Stimulated activated CD8-positive, alpha-beta memory T cell treated with anti-CD3 and anti-CD28 coated beads, Interleukin-4, amount 100 ng/mL, for 4 hours (primary cell): ENCODE measurements at places on chromosomes 16 and 17.

GRCh38 chr16:74117798-74118197, 178.8 kb upstream of the PSMD7 start:
- DNase-seq, result no peak

DNA sequence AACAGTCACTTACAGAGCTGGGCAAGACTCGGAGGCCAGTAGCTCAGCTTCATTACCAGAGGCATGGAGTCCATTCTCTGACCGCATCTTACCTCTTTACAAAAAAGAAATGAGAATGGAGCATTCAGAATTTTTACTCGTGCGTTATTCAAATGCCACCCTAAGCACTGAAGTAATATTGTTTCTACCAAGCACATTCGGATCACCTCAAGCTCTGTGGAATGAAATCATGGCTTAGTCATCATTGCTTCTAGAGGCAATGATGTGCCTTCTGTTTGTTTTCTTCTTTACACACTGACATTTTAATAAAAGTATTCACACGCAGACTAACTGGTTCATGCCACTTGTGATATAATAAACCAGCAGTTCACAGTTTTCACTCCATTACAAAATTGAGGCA, 206.8 kb downstream of the PHKB start:
- no peak for DNase-seq

GRCh38 chr16:66961914-66962313, 848 bp downstream of the CES3 start:
- no peak for DNase-seq

- no peak for DNase-seq
Measured at GRCh38 chr16:88314991-88315542, 67.7 kb upstream of the ZNF469 start.

DNA sequence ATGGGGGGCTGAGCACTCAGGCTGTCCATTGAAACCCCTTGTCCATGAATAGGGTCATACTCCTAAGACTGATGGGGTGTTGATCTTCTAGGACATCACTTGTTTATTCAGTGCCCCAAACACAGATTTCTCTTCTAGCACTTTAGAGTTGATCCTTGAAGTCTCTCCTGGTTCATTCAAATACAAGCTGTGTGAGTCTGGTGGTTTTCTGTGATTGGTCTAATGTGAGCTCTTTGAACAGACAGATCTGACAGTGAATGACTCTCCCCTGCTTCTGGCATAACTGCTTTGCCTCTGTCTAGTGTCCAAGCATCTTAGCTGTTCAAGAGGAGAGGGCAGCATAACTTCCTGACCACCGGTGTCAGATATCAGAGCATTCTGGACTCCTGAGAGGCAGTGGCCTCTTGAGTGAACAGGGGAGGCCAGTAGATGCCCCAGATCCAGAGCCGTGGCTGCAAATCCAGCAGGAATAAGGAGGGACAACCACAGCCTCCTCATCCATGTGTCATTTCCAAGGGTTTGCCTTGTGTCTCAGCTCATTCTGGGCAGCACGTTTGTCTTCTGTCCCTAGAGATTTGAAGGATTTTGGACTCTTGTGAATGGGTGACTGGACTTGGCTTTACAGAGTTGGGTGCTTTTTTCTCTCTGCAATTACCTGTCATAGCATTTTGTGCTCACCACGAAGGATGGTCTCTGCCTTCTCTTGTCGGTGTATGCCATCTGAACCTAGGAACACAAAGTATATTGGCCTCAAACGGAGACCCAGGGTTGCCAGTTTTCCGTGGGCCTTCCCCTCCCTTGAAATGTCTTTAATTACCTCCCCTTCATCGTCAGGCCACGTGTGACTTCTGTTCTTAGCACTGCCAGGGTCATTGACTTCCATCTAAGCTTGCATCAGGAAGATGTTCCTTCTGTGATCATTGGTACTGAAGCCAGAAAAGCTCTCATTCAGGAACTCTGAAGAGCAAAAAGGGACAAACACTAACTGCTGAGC, 13.9 kb upstream of the CLEC18C start:
- DNase-seq, result no peak

DNA sequence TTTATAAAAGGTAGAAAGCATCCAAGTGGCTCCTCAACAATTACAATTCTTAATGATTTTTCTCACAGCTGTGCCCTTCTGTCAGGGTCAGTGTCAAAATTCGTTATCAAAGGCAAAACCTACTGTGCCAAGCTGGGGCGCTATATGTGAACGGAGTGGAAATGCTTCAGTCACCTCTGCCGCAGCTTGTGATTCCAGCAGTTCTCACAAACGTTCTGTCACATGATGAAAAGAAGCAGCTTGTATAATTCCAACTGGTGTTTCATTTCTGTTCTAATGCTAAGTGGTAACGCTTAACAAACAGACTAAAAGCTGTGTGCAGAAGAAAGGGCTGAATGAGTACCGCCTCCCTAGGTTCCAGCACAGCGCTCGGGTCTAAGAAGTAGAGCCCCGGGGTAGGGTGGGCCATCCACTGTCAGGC, 14.2 kb downstream of the PLD6 start:
- no peak for DNase-seq

GRCh38 chr17:74690409-74690825, 22.3 kb downstream of the CD300LF start:
- no peak for DNase-seq

- DNase-seq, result no peak
Measured at GRCh38 chr17:39357986-39358385, 43.4 kb downstream of the FBXL20 start.

GRCh38 chr17:75836605-75837004, 7.6 kb downstream of the UNC13D start:
- no peak for DNase-seq

GRCh38 chr16:56022818-56023217, 147.6 kb upstream of the CES5A start:
- no peak for DNase-seq

- DNase-seq, result peak; percentile 41
Measured at GRCh38 chr17:27236717-27237315, 57.1 kb upstream of the WSB1 start.

DNA sequence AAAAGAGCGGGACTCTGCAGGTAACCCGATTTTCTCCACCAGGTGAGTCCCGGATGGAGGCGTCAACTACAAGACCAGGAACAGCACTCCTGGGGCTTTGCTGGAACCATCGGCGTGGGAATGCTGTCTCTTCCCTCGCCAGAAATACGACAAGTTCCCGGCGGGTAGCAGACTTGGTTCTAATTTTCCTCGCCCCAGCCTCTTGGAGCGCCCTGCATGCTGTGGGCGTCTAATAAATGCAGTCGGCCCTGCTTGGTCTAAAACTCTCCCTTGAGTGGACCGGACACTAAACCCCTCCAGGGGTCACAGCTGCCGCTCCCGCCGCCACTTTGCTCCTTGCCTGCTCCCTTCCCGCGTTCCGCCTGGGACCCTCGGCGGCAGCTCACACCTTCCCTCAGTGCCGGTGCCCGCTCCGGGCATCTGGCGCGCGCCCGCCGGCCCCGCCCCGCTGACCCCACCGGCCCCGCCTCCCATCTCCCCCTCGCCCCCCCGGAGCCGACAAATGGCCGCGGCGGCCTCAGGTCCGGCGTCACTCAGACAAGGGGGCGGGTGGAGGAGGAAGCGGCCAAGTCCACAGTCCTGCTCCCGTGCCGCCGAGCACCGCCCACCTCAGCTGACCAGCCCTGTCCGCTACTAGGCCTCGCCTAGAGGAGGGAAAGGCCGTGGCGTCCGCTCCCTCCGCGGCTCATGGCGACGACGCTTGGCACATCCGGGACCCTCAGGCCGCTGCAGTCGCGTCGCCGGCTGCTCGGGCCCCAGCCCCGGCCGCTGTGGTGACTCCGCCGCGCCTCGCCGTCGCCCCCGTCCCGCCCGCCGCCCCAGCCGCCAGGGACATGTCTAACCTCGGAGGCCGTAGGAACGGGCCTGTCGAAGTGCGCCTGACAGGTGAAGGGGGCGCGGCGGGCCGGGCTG, 65.8 kb downstream of the KPNA2 start:
- DNase-seq, result peak; percentile 32

DNA sequence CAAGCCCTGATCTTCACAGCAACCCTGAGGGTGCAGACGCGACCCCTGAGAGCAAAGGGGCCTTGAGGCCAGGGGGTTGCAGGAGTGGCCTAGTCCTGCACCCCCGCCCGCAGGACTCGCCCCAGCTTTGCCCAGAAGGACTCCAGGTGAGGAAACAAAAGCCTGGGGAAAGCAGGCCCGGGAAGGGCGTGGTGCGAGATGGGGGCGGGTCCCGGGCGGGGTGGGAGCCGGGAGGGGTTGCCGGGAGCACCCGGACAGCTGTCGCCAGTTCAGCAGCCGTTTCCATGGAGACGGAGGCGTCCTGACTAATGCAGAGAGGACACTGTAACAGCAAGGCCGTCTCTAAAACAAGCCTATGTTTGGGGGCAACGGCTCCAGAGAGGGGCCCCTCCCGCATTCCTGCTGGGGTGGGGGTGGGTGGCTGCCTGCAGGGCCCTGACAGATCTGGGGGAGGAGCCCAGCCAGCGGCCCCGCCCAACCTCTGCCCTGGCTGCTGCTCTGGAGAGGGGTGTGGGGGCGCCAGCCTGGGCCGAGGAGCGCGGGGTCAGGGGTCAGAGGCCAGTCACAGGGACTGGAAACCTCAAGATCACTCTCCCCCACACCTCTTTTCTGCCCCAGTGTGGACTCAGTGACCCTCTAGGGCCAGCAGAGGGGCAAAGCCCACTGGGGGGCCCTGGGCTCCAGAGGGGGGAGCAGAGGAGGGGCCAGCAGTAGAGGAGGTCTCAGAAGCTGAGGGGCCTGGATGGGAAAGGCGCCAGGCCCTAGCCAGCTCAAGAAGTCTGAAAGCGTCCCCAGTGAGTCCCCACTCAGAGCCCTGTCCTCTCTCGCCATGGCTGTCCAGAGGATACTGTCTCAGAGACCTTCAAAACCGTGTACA, 3.1 kb upstream of the TPPP3 start:
- DNase-seq, result no peak

DNA sequence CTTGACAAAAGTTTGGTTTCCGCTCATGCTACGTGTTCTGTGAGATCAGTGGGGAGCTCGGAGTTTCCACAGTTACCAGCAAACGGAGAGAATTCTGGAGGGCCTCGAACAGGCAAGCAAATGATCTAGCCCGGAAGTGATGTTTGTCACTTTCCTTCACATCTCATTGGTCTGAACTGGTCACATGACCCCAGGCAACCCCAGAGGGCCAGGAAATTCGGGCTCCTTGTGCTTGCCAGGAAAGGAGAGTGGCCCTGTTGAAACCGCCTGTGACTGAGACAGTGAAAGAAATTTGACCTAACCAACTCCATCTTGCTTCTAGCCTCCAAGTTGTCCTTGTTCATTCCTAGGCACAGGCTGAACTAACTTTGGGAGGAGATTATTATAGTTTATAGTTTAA, 23.0 kb downstream of the SPPL2C start:
- no peak for DNase-seq

- no peak for DNase-seq
Measured at GRCh38 chr17:50640686-50641351, 6.1 kb downstream of the ABCC3 start.

DNA sequence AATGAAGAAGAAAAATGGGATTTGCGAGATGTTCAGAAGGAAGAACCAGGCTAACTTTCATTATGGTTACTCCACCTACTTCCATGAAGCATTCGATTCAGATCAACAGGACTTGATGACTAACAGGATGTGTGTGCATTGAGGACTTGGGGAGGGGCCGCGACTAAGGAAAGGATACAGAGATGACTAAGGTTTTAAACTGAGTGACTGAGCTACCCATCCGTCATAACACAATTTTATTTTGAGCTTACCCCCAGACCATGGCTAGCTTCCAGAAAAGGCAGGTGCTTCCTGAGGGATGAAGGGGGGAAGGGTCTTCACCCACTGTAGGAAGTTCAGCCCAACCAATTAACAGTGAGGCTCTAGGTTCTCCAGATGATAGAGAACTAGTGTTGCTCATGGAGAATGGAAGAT, 2.5 kb upstream of the CDYL2 start:
- no peak for DNase-seq

DNA sequence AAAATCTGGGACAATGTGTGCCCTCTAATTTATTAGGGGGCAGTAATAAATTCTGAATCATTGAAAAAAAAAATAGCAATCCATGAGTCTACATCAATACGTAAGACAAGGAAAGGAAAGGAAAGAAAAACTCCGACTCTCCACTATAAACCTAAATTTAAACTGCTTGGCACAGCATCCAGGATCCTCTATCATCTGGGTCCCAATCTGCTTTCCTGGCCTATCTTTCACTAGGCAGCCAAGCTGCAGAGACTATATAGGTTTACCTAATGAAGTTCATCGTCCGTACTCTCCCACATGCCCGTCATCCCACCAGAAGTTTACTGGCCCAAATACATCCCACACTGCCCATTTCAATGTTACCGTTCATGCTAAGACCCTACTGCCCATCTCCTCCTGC, 179.2 kb downstream of the PARN start:
- no peak for DNase-seq

DNA sequence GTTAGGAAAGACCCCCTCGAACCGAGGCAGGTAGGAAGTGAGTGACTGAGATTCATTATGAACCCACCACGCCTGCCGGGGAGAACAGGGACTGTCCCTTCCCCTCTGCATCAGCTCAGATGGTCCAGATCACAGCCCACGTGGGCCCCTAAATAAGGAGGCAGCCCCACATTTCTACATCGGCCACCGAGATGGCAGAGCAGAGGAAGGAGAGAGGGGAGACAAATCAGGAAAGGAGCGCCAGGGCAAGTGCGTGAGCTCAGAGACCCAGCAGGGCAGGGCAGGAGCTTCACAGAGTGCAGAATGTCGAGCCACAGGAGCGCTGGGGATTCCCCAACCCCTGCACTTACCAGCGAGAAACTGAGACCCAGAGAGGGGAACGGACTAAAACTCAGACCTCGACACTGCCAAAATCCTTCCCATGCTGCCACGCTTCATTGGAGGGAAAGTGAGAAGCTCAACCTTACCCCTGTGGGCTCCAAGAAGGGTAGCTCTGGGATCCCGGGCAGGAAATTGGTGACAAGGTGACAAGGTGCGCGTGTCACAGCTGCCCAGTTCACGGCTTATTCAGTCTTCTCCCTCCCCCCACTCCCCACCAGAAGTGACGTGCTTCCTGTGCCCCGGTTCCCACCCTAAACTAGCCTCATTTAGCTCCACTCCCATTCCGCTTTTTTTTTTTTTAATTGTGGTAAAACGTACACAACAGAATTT, at the start of gene ICAM2:
ICAM2 (minus strand) TSS at position 578 of the 711 bp plus-strand sequence. CDS start 13,942 bp downstream, outside the sequence.
- DNase-seq, result peak; percentile 87

- DNase-seq, result no peak
Measured at GRCh38 chr16:2443555-2443954, 14.3 kb downstream of the CCNF start.

DNA sequence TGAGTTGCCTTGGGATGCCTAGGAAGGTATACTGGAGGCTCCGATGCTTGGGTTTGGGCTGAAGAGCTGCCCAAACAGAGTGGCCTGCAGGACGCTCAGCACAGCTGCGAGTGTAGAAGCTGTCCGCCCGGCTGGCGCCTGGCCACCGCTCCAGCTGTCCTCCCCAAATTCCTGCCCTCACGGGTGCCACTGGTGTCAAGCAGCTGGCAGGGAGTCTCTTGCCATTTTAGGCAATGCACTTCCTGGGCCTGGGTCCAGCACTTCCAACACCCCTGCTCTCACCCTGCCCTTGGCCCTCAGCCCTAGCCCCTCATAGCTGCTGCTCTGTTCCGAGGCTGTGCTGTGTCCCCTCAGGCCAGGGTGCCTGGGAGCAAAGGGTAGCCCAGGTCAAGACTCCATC, 5.2 kb upstream of the PKMYT1 start:
- DNase-seq, result no peak

- DNase-seq, result no peak
Measured at GRCh38 chr17:61517265-61517664, 65.0 kb downstream of the TBX4 start.
